ENCODE measurements at places on chromosomes 3 and 15. TPM values are rescaled to one million over a fixed set of nuclear protein-coding genes. Genes with fewer than 3 reads are reported as not detected.

DNA sequence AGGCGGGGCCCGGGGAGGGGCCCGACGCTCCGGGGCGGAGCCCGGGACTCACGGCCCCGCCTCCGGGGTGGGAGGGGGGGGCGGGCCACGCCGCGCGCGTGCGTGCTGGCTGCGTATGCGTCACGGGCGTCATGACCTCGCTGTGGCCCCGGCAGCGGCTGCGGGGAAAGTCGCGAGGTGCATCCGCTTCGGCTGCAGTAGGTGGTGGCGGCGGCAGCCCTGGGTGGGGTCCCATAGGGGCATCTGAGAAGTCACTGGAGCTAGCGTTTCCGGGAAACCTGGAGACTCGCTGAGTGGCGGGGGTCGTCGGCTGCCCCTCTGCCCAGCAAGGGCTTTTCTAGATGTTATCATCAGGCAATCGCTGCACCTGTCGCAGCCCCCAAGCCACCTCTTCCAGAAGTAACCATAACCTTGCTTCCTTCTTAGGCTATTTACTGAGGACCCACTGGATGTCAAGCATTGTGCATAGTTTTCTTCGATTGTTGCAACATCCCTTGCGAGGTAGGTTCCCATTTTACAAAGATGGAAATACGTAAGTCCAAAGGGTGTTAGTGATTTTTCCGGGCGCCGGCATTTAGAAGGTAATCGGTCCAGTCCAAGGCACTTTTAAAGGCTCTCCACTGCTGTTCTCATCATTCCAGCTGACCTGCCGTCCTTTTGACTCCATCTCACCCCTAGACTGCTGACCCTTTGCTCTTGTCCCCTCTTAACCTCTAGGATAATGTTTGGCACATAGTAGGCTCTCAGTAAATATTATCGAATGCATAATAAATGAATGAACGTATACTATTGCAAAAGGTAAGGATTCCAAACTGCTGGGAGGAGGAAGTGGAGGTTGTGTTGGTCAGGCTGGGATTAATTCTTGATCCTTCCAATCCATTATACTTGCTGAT lies at the start of gene GDPGP1:
TSS of gene GDPGP1 (plus strand) at position 114 of the 893 bp plus-strand sequence. CDS start 6,700 bp downstream, outside the sequence.
- peak within 1 kb of the TSS; percentile 86 for H3K4me3 ChIP-seq
- H3K27me3 ChIP-seq = no peaks in the 10 kb centered on the region
- peaks cover 4% of the 10 kb centered on the region for H3K36me3 ChIP-seq
- DNase-seq = no peak

DNA sequence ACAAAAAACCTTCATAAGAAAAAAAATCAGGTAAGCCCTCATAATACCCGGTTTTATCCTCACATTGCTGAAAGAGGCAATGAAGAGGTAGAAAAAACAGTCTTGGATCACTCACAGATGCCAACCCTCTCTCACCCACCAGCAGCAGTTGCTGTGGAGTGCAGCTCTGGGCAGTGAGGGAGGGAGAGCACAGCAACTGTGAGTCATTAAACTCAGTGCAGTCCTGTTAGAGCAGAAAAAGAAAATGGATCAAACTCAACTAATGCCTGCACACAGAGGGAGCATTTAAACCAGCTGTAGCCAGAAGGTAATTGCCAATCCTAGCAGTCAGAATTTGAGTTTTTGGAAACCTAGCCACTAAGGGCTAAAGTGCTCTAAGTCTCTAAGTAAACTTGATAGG lies 1050.6 kb upstream of the ALCAM start:
- no peak overlapping the region for H3K27ac ChIP-seq
- no peaks in the 10 kb centered on the region for H3K27me3 ChIP-seq
- no peaks in the 10 kb centered on the region for H3K36me3 ChIP-seq
- DNase-seq = no peak
- no peak overlapping the region for H3K4me3 ChIP-seq

- no peaks in the 10 kb centered on the region for H3K4me1 ChIP-seq
- peak; percentile 42 for DNase-seq
- no peak overlapping the region for H3K27ac ChIP-seq
These were observed 123.5 kb downstream of the UNC13C start for GRCh38 chr15:54101664-54102270.

- peak; percentile 58 for DNase-seq
- no peaks in the 10 kb centered on the region for H3K27me3 ChIP-seq
- H3K4me1 ChIP-seq = peaks cover 10% of the 10 kb centered on the region
- H3K27ac ChIP-seq = peak within 1 kb of the TSS; percentile 100
- no peaks in the 10 kb centered on the region for H3K36me3 ChIP-seq
These were observed at the start of gene AVEN for GRCh38 chr15:34038871-34039789. Gene AVEN (minus strand): TSS chr15:34039204. CDS start chr15:34039046, 158 bp downstream.

The ARHGAP31 gene
- 58.5 TPM for total RNA-seq
